ENCODE measurements at places on chromosomes 2 and 18.
A peak's percentile ranks its signal among the peaks of the same experiment; 100 is the strongest.

- no peak for DNase-seq
These were observed 42.0 kb downstream of the EPHA4 start for GRCh38 chr2:221529943-221530652.

DNA sequence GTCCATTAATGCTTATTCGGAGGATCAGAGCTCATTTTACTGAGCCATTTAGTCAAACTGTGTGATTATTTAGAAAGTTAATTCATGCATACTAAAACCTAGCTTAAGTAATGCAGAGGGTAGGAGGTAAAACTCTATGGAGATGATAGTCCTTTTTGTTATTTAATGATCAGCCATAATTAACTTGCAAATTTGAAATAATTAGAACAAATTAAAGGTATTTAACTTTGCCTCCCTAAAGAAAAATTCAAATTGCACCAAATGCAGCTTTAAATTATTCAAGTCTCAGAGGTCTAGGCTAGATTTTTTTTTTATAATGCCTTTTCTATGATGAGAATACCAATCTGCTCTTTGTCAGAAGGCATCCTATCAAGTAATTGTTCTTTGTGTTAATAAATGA, 310.9 kb downstream of the KIAA1328 start:
- DNase-seq, result no peak

GRCh38 chr2:88658881-88659537, 31.7 kb upstream of the EIF2AK3 start:
- DNase-seq, result no peak

DNA sequence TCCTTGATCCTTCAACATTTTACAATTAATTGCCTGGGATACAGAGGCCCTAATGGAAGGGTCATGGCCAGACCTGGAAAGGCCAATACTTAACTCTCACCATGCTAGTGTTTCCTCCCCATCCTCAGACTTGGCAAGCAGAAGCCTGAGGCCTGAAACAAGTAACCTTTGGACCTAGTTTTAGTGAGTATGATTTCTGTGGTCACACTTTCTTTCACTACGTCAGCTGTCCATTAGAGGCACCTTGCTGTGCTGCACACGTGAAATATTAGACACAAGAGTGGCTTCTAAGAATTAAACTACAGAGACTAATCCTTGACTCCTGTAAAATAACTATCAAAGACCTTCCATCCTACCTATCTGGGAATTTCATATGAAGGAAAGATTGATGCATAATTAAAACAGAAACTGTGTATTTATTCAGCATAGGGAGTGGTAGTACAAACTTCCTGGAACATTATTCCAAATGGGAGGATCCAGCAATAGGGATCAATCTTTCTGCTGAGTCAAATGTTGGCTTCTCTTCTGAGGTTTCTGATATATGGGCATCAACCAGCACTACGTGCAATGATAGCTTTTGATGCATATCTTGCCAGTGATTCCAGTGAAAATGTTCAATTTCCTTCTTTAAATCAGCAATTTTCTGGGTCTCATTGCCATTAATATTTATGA, 249.7 kb downstream of the IKZF2 start:
- DNase-seq, result no peak

- DNase-seq, result no peak
These were observed 83.0 kb downstream of the ADD2 start for GRCh38 chr2:70684846-70685622.

GRCh38 chr2:190190507-190191162, 128.1 kb upstream of the MSTN start:
- no peak for DNase-seq

GRCh38 chr2:169644173-169644572, 50.0 kb downstream of the CFAP210 start:
- DNase-seq, result no peak

DNA sequence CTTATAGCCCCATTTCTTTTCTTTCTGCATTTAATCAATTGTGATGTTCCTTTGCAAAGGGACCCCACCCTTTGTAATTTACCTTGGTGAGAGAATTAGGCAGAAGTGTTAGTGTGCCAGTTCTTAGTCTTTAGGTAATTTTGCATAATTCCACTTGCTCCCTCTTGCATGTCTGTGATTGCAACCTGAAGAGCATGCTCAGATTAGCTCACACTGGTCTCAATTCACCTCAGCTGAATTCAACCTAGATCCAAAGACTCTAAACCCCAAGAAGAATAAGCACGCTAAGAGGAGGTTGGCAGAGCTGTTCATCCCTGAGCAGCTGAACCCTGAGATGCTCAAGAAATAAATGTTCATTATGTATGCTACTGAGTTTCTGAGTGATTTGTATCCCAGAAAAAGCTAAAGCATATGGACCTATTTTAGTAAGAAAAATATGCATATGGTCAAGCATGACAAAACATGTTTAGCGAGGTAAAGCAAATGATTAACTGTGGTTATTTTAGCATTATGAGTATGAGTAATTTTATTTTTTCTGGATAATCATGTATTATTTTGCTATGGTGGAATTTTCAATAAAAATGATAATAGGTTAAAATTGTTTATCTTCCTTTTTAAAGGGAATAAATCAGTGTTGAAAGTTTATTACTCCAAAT, 299.2 kb upstream of the ZSWIM2 start:
- no peak for DNase-seq

DNA sequence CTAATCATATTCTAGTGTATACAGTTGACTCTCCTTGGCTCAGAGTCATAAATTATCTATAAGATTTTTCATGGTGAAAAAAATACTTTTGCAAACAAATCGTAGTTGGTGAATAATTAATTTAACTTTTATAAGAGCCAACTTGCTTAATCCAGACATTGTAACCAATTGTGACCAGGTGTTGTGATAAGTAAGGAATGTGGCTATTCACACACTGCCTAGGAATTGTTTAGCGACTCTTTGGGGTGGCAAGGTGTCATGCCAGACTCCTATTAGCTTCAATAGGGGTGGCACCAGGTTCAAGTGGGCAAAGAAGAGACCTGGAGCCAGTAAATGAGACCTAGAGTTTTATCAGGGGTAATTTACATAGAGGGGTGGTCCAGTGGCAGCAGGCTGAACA, 344.7 kb upstream of the PKDCC start:
- no peak for DNase-seq

DNA sequence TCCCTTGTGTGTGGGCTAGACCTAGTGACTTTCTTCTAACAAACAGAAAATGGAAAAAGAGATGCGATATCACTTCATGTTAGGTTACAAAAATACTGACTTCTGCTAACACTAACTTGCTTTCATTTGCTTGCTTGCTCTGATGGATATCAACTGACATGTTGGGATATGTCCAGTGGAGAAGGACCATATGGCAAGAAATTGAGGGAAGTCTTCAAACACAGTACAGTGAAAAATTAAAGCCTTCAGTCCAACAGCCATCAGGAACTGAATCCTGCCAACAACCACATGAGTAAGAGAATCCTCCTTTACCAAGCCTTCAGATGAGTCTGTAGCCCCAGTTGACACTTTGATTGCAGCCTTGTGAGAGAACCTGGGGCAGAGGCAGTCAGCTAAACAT, 143.9 kb downstream of the MAIP1 start:
- no peak for DNase-seq

DNA sequence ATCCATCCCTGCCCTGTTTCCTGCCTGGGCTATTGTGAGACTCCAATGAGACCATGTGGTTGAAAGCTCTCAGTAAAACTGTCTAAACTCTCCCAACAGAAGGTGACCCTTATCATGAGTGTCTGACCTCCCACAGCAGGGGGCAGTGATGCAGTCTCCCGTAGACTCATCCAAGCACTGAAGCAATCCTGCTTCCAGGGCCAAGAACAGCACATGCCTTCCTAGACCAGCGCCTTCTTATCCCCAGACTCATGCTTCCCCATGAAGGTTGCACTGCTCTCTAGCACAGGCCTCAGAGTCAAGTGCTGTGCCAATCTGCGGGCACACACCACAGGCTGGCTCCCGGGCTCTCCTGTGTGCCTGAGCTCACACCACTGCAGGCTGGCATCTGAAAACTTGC, 112.3 kb downstream of the TNS1 start:
- no peak for DNase-seq

GRCh38 chr2:23457990-23458682, 73.2 kb downstream of the KLHL29 start:
- no peak for DNase-seq

GRCh38 chr2:216987252-216987821, 127.5 kb upstream of the TNP1 start:
- no peak for DNase-seq

- no peak for DNase-seq
These were observed 843 bp downstream of the CYS1 start for GRCh38 chr2:10079266-10079869.

GRCh38 chr2:1593371-1594122, 150.8 kb downstream of the PXDN start:
- peak; percentile 77 for DNase-seq

GRCh38 chr2:50535256-50535655, 496.7 kb downstream of the NRXN1 start:
- DNase-seq, result no peak

- no peak for DNase-seq
These were observed 29.1 kb upstream of the ALK start for GRCh38 chr2:29950481-29950880.

DNA sequence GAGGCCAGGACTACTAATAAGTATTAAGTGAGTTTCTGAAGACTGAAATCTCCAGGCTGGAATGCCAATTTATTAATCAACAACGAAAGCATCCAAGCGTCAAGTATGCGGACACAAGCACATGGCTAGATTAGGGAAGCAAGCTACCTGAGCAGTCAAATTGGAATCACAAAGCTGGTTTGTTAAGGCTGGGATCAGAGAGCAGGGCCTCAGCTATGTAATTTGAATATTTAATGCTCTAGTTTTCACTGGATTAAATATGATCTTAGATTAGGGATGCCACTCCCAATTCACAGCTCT, 5.7 kb downstream of the CCL20 start:
- no peak for DNase-seq

All from HCT116 (cell line).